GM23338 (cell line): ENCODE measurements at places on chromosomes 5 and 9. TPM values are rescaled to one million over a fixed set of nuclear protein-coding genes. Genes with fewer than 3 reads are reported as not detected.

- H3K4me3 ChIP-seq = no peak overlapping the region
- no peaks in the 10 kb centered on the region for H3K36me3 ChIP-seq
- H3K27me3 ChIP-seq = no peaks in the 10 kb centered on the region
Observed at GRCh38 chr5:145531038-145531734, 304.0 kb downstream of the PRELID2 start.

PCDHB15 gene
- total RNA-seq = 8.0 and 12.1 TPM in 2 replicates

GRCh38 chr9:127368852-127369402, 28.0 kb upstream of the SLC2A8 start:
- no peaks in the 10 kb centered on the region for H3K27me3 ChIP-seq
- H3K4me3 ChIP-seq = no peak overlapping the region
- peaks cover 14% of the 10 kb centered on the region; the same call in 1 of the 2 replicates for H3K4me1 ChIP-seq
- no peaks in the 10 kb centered on the region for H3K36me3 ChIP-seq
- DNase-seq = no peak

DNA sequence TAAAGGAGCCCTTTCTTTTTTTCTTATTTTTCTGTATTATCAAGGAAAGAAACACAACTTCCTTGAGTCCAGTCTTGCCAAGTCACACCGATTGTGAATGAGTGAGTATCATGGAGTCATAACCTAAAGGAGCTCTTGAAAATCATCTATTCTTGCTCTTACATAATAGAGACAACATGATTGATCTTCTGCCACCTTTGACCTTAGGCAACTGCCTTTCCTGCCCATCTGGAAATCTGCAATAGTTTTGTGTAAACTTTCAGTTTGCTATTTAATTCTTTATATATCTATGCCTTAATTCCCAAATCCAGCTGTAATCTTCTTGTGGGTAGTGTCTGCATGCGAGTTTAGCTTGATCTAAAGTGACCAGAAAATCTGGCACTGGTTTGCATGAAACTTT, 149.9 kb upstream of the FST start:
- no peak overlapping the region for H3K27ac ChIP-seq
- no peaks in the 10 kb centered on the region for H3K27me3 ChIP-seq
- no peak overlapping the region for H3K4me3 ChIP-seq
- H3K4me1 ChIP-seq = no peaks in the 10 kb centered on the region
- no peak for DNase-seq
- no peaks in the 10 kb centered on the region for H3K36me3 ChIP-seq

GNG10 gene
- 49.9 and 62.1 TPM in 2 replicates for total RNA-seq

DNA sequence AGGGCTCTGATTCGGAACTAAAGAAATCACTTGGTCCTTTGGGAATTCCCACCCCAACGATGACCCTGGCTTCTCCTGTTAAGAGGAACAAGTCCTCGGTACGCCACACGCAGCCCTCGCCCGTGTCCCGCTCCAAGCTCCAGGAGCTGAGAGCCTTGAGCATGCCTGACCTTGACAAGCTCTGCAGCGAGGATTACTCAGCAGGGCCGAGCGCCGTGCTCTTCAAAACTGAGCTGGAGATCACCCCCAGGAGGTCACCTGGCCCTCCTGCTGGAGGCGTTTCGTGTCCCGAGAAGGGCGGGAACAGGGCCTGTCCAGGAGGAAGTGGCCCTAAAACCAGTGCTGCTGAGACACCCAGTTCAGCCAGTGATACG, 83.4 kb downstream of the GOLPH3 start:
- DNase-seq = peak; percentile 20
- no peaks in the 10 kb centered on the region for H3K27me3 ChIP-seq
- H3K4me3 ChIP-seq = no peak overlapping the region
- no peak overlapping the region for H3K27ac ChIP-seq
- H3K4me1 ChIP-seq = no peaks in the 10 kb centered on the region
- no peaks in the 10 kb centered on the region for H3K36me3 ChIP-seq

DNA sequence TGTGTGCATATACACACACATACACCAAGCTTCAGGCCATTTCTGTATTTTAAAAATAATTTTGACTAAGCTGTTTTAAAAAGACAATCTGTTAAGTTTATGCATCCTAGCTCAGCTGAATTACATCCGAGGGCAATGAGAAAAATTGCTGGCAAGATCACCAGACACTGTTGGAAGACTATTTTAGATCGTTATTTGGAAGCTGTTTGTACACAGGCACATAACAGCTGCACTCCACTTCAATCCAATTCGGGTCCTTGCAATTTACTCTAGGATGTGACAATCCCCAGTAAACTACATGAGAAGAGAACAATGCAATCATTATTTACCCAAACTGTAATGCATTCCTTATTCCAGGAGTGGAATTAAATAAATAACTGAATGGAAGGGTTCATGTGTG, 79.3 kb upstream of the RASA1 start:
- no peaks in the 10 kb centered on the region for H3K36me3 ChIP-seq
- DNase-seq = no peak
- H3K4me3 ChIP-seq = no peak overlapping the region
- no peaks in the 10 kb centered on the region for H3K4me1 ChIP-seq
- H3K27ac ChIP-seq = no peak overlapping the region
- H3K27me3 ChIP-seq = no peaks in the 10 kb centered on the region

DNA sequence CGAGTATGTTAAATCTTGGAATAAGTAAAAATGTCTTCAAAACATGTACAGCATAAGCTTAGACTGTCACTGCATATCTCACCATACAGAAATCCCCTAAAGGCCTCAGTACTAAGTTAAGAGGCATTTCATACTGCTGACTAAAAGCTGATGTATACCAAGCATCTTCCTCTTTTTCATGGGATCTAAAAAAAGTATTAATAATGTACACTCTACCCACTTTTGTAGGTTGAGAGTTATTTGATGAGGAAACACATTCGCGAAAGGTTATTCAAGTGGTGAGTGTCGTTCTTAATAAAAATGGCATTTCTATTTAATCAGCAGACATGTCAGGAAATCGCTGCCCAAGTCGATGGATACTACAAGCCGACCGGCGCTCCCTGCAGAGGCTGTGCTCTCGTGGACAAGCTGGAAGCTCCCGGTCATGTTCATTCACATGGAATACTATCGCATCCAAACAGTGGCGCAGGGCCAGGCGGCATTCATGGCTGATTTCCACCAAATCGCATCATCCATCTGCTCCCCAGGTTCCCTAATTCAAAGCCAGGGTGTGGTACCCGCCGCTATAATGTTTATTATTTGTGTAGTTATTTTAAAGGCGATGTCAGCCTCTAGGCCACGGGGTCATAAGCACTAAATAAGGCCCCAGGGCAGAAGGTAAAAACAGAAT, 724 bp downstream of the SGTB start:
- peak overlapping the region; percentile 89 for H3K4me3 ChIP-seq
- H3K4me1 ChIP-seq = peaks cover 22% of the 10 kb centered on the region
- 0 out of 2 replicates have a peak, but pooled peaks cover under 1% of the 10 kb centered on the region for H3K36me3 ChIP-seq
- no peak overlapping the region for H3K27ac ChIP-seq

DNA sequence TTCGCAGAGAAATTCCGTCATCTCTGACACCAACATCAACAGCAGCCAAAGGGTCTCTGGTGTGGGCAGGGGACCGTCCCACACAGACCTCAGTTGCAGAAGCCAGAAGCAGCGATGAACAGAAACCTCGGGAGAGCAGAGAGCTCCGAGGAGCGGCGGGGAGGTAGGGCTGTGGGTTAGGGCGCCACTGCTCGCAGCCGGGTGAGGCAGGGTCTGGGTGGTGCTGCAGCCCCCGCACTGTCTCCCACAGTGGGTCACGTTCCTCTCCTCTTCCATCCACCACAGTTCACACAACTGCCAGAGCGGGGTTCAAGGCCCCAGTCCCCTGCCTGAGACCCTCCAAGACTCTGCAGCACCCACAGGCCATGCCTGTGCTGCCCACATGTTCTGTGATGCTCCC, 99.9 kb downstream of the OLFM1 start:
- no peaks in the 10 kb centered on the region for H3K27me3 ChIP-seq
- H3K4me3 ChIP-seq = no peak overlapping the region
- no peak overlapping the region for H3K27ac ChIP-seq
- no peak for DNase-seq
- H3K36me3 ChIP-seq = no peaks in the 10 kb centered on the region

DNA sequence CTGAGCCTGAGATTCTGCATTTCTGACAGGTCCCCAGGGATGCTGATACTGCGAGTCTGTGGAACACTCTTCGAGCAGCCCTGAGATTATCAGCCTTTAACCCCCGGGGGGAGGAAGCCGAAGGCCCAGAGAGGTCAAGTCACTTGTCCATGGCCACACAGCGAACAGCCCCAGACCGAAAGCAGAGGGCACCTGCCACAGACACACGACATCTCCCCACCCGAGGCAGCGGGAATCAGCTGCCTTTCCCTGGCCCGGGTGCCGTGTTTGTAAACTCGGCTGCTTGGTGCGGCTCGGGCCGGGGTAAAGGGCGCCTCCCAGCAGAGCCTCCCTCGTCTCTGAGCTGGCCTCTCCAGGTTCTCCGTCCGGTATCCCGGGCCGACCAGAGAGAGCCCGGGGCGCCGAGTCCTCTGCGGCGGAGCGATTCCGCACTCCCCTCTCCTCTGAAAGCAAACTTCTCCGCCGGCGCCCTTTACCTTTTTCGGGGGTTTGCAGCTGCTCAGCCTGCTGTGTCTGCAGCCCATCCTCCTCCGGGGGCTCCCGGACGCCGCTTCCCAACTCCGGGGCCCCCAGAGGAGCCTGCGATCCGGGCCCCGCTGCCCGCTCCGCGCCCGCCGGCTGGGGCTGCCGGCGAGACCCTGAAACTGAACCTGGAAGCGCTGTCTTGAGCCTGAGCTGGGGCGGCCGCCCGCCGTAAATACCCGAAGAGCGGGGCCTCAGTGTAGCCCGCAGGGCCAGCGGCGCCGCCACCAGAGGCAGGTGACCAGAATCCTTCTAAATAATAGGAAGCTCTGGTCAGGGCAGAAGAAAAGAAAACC, at the start of gene CCDC69:
CCDC69 (minus strand) TSS at position 646 of the 818 bp plus-strand sequence; CDS start at position 524, 122 bp downstream.
- no peak within 1 kb of the TSS for H3K27ac ChIP-seq
- peaks cover 18% of the 10 kb centered on the region for H3K4me1 ChIP-seq
- no peaks in the 10 kb centered on the region for H3K36me3 ChIP-seq
- peaks cover 5% of the 10 kb centered on the region; the same call in 1 of the 2 replicates for H3K27me3 ChIP-seq
- peak within 1 kb of the TSS; percentile 86 for H3K4me3 ChIP-seq

GRCh38 chr5:121025671-121026070, 561.6 kb downstream of the PRR16 start:
- no peaks in the 10 kb centered on the region for H3K36me3 ChIP-seq
- no peaks in the 10 kb centered on the region for H3K4me1 ChIP-seq
- no peak overlapping the region for H3K4me3 ChIP-seq
- H3K27me3 ChIP-seq = no peaks in the 10 kb centered on the region
- DNase-seq = no peak

IFNA4 gene
- not detected in 2 replicates for total RNA-seq

DNA sequence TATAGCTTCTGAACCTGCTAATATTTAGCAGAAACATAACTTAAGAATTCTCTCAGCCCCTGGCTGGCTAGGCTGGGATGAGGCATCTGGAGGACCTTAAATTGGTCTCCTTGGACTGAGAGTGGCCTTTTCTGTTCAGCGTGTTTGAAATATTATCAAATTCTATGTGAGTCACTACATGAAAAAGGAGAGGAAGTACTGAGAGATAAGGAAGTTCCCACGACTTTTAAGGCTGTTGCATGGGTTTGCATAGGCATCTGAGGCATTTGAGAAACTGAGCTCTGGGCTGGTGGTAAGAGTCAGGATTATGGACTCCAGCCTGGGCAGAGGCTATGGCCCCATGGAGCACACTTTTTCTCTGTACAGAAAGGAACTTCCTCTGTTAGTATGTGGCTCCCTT, 816.2 kb upstream of the GRAMD2B start:
- no peak overlapping the region for H3K27ac ChIP-seq
- H3K4me1 ChIP-seq = no peaks in the 10 kb centered on the region

- no peak overlapping the region for H3K27ac ChIP-seq
- no peaks in the 10 kb centered on the region for H3K4me1 ChIP-seq
- peak; percentile 85 for DNase-seq
- no peaks in the 10 kb centered on the region for H3K27me3 ChIP-seq
Observed at GRCh38 chr9:68844631-68845612, 139.9 kb downstream of the PIP5K1B start.

GRCh38 chr5:84569307-84569706, 184.6 kb upstream of the EDIL3 start:
- H3K4me1 ChIP-seq = peaks cover 40% of the 10 kb centered on the region
- no peaks in the 10 kb centered on the region for H3K27me3 ChIP-seq
- H3K27ac ChIP-seq = no peak overlapping the region
- no peak overlapping the region for H3K4me3 ChIP-seq
- H3K36me3 ChIP-seq = no peaks in the 10 kb centered on the region

DNA sequence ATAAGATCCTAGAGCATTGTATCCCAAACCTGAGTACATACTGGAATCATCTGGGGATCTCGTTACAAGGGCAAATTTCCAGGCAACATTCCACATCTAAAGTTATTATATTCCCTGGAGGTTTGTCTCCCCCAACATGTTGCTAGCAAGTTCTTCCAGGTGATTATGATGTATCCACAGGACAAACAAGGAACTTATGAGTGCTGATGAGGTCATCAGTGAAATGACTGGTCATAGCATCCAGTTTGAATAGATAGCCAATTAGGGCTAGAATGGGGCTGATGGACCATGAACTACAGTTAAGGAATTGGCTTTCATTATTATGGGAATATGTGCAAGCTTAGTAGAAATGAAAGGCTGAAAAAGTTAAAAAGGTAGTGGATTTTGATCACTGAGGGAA, 115.2 kb downstream of the CWC27 start:
- no peaks in the 10 kb centered on the region for H3K4me1 ChIP-seq
- DNase-seq = no peak
- no peak overlapping the region for H3K4me3 ChIP-seq
- H3K27ac ChIP-seq = no peak overlapping the region
- H3K27me3 ChIP-seq = no peaks in the 10 kb centered on the region

DNA sequence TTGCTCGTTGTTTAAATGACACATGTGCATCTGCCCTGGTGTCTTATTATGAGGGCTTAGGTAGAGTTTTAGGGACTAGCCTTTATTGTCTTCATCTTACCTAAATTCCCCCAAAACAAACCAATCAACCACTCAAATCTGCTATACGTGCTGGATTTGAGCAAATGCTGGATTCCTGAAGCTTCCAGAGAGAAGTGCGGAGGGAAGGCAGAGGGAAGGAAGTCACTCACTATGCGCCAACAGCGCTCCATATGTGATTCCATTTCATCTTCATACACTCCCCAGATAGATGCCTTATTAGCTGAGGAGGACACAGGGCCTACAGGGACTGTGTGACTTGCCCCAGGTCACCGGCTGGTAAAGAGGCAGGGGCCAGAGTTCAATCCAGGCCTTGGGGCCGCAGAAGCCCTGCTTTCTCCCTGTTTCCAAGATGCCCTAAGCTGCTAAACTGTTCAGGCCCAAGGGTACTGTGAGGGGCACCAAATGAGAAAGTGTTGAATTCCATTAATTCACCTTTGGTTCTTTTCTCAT, 63.5 kb downstream of the OTULIN start:
- peaks cover 18% of the 10 kb centered on the region for H3K4me1 ChIP-seq
- peak; percentile 26 for DNase-seq
- H3K36me3 ChIP-seq = no peaks in the 10 kb centered on the region
- H3K27me3 ChIP-seq = no peaks in the 10 kb centered on the region

- no peak overlapping the region for H3K27ac ChIP-seq
- H3K4me1 ChIP-seq = peaks cover 17% of the 10 kb centered on the region
- no peaks in the 10 kb centered on the region for H3K27me3 ChIP-seq
- peak; percentile 42 for DNase-seq
Observed at GRCh38 chr5:94057655-94058054, 316.3 kb upstream of the POU5F2 start.

- DNase-seq = no peak
- no peak overlapping the region for H3K4me3 ChIP-seq
- no peaks in the 10 kb centered on the region for H3K36me3 ChIP-seq
- H3K27ac ChIP-seq = no peak overlapping the region
- H3K4me1 ChIP-seq = 0 out of 2 replicates have a peak, but pooled peaks cover under 1% of the 10 kb centered on the region
Observed at GRCh38 chr5:173714551-173715428, 98.3 kb upstream of the BOD1 start.

GRCh38 chr9:105316703-105317102, 72.3 kb downstream of the SLC44A1 start:
- no peaks in the 10 kb centered on the region for H3K27me3 ChIP-seq
- DNase-seq = no peak
- H3K27ac ChIP-seq = no peak overlapping the region
- no peaks in the 10 kb centered on the region for H3K36me3 ChIP-seq
- H3K4me3 ChIP-seq = no peak overlapping the region
